ENCODE measurements at places on chromosomes 3 and 15. TPM values are rescaled to one million over a fixed set of nuclear protein-coding genes. Genes with fewer than 3 reads are reported as not detected.

The CMTM8 gene
- 0.53 TPM for total RNA-seq

The EFCC1 gene
- total RNA-seq, result under 0.01 TPM

The PCCB gene
- total RNA-seq, result 42.8 TPM

The ZMYND10 gene
- total RNA-seq, result 2.8 TPM

The C3orf20 gene
- total RNA-seq, result 0.13 TPM

The SHQ1 gene
- total RNA-seq, result 13.6 TPM

The RGMA gene
- total RNA-seq, result 0.40 TPM

The TCTA gene
- 30.1 TPM for total RNA-seq

The WDR93 gene
- 0.06 TPM for total RNA-seq

The ANKRD34C gene
- not detected for total RNA-seq

The PP2D1 gene
- total RNA-seq, result not detected

The TMEM207 gene
- total RNA-seq, result not detected

The CAPN3 gene
- total RNA-seq, result 2.2 TPM

The PRR20G gene
- not detected for total RNA-seq

Data from aortic smooth muscle cell (primary cell).